ENCODE measurements at places on chromosomes 12 and 14. TPM values are rescaled to one million over a fixed set of nuclear protein-coding genes. Genes with fewer than 3 reads are reported as not detected.

The ANGEL1 gene
- polyA plus RNA-seq, result 8.5 TPM

- no peak for DNase-seq
- H3K36me3 ChIP-seq, result no peaks in the 10 kb centered on the region
- no peak overlapping the region for H3K4me3 ChIP-seq
Observed at GRCh38 chr12:104583301-104583700, 126.6 kb downstream of the CHST11 start.

DNA sequence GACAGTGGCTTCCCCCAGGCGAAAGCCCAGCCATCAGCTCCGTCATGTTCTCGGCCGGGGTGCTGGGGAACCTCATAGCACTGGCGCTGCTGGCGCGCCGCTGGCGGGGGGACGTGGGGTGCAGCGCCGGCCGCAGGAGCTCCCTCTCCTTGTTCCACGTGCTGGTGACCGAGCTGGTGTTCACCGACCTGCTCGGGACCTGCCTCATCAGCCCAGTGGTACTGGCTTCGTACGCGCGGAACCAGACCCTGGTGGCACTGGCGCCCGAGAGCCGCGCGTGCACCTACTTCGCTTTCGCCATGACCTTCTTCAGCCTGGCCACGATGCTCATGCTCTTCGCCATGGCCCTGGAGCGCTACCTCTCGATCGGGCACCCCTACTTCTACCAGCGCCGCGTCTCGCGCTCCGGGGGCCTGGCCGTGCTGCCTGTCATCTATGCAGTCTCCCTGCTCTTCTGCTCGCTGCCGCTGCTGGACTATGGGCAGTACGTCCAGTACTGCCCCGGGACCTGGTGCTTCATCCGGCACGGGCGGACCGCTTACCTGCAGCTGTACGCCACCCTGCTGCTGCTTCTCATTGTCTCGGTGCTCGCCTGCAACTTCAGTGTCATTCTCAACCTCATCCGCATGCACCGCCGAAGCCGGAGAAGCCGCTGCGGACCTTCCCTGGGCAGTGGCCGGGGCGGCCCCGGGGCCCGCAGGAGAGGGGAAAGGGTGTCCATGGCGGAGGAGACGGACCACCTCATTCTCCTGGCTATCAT lies 663 bp downstream of the PTGER2 start:
- no peaks in the 10 kb centered on the region for H3K36me3 ChIP-seq
- peak; percentile 40 for DNase-seq
- no peaks in the 10 kb centered on the region for H3K27me3 ChIP-seq
- H3K4me1 ChIP-seq, result peaks cover 71% of the 10 kb centered on the region

The PDE6H gene
- 0.33 TPM for polyA plus RNA-seq

The MSI1 gene
- polyA plus RNA-seq, result not detected

The NOXRED1 gene
- 0.18 TPM for polyA plus RNA-seq

DNA sequence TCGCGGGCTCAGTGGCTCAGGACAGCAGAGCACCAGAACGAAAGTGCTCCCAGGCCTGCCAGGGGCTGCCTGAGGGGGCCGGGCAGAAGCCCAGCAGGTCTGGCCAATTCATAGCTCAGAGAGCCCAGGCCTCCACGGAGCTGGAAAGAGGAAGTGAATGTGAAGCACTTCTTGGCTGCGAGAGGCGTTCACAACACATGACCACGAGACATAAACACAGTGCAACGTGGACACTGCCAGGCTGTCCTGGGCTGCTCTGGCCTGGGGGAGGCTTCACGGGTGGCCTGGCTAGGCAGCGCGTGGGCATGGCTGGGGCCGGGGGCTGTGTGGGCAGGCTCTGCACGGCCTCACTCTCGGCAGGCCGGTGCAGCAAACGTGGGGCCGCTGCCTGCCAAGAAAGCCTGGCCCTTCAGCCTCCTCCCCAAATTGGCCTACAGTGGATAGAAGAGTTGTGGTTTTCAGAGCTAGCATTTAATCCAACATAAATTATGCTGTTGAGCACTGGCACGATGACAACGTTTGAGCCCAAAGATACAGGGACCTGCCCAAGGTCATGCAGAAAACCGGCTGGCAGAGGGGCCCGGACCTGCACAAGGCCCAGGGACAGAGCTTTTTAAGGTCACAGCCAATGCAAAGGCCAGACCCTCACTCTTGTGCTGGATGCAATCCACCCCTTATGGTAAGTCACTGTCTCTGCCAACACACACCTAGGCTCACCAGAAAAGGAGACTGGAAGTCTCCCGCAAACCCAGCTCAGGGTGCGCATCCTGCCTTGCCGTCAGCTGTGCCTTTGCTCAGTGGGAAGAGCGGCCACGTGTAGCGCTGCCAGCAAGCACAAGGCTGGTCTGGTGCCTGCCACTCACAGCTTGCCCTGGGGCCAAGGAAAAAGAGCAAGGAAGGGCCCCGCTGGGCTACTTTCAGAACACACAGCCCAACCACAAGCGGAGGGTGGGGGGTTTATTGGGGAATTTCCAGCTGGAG lies 8.6 kb downstream of the SLC25A29 start:
- no peaks in the 10 kb centered on the region for H3K36me3 ChIP-seq
- DNase-seq, result peak; percentile 90
- peaks cover 34% of the 10 kb centered on the region for H3K4me1 ChIP-seq
- peak overlapping the region; percentile 50 for H3K4me3 ChIP-seq
- no peaks in the 10 kb centered on the region for H3K27me3 ChIP-seq
